ENCODE measurements at places on chromosomes 6 and 20. TPM values are rescaled to one million over a fixed set of nuclear protein-coding genes. Genes with fewer than 3 reads are reported as not detected.

PRL gene
- not detected for total RNA-seq

GPR63 gene
- 0.94 TPM for total RNA-seq

EPB41L2 gene
- 58.0 TPM for total RNA-seq

FOXA2 gene
- not detected for total RNA-seq

DNA sequence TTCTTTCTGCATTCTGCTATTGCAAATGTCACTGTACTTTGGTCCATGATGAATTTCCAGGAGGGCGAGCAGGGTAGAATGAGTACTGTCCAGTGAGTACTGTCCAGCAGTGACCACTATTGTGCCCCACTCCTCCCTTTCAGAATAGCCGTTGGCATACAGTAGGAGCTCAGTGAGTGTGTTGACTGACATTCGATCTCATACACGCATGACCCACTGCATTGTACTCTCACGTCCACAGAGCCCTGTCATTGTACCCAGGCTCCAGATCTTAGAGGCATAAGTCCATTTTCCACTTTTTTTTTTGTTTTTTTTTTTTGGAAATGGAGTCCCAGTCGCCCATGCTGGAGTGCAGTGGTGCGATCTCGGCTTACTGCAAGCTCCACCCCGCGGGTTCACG is 8.2 kb downstream of the DYNLRB1 start:
- DNase-seq, result no peak

DNA sequence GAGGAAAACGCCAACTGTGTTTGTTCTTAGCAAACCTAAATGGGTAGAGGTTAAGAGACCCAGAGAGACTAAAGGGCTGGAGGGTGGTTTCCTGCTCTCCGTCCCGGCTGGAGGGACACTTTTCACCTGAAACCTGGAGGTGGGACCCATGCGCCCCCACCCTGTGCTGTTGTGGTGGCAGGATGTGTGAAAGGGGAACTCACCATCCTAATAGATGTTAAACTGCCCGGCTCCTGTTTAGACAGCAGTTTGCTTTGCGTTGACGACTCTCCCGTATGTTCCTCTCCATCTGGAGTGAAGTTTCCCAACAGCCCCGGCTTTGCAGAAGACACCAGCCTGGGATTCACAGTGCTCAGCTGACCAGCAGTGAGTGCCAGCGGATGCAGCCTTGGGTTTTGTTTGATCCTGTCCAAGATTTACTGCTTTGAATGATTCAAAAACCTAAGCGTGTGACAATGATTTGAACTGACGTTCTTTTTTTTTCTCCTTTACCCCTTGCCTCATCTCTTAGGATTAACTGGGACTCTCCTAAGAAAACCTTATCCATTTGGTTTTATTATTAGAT is 66.0 kb downstream of the CDH4 start:
- DNase-seq, result no peak

DNA sequence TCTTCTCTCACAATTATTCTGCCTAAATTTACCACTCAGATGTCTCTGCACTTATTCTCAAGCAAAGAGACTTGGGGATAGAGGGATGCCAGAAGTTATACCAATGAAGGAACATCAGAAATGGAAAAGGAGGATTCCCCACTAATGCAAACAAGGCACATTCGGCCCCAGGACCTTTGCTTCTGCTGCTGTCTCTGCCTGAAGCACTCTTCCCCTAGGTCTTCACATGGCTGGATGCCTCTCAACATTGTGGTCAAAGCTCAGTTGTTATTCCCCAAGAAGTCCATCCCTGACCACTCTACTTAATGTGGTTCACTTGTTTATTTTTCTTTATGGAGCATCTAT is 508.7 kb downstream of the DOK5 start:
- DNase-seq, result no peak

DNA sequence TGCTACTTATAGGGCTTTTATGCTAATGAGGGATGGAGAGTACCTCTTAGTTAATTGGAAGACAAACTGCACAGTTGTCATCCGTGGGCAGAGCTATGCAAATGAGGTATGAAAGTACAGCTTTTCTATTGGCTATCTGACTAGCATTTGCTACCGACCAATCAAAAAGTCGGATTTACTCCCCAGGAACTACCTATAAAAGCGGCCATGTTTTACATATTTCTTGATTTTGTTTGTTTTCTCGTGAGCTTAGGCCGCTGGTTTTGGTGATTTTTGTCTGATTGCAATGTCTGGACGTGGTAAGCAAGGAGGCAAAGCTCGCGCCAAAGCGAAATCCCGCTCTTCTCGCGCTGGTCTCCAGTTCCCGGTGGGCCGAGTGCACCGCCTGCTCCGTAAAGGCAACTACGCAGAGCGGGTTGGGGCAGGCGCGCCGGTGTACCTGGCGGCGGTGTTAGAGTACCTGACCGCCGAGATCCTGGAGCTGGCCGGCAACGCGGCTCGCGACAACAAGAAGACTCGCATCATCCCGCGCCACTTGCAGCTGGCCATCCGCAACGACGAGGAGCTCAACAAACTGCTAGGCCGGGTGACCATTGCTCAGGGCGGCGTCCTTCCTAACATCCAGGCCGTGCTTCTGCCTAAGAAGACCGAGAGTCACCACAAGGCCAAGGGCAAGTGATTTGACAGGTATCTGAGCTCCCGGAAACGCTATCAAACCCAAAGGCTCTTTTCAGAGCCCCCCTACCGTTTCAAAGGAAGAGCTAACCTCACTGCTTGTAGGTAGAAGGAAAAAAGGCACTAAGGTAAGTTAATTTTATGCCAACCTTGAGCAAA is 36.9 kb downstream of the HFE start:
- DNase-seq, result peak; percentile 72

DNA sequence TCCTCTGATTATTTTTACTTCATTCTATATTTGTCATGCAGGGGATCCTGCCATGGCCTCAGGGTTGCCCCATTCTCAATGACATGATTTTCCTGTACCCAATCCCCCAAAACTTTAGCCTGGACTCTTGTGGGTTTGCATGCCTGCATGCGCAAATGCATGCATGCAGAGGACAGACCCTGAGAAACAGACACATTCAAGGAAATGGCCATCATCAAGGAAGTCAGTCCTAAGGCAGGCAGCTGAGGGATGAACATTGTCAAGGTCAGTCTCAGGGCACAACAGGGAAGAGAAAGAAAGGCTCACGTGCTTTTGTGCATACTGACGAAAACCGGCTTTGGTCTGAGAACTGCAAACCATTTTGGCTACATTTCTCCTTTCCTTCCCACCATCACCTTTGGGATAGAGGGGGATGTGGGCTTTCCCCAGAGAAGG is 13.1 kb downstream of the NEDD9 start:
- DNase-seq, result no peak

- no peak for DNase-seq
These were observed 23.9 kb downstream of the PDE7B start for GRCh38 chr6:135875446-135875845.

DNA sequence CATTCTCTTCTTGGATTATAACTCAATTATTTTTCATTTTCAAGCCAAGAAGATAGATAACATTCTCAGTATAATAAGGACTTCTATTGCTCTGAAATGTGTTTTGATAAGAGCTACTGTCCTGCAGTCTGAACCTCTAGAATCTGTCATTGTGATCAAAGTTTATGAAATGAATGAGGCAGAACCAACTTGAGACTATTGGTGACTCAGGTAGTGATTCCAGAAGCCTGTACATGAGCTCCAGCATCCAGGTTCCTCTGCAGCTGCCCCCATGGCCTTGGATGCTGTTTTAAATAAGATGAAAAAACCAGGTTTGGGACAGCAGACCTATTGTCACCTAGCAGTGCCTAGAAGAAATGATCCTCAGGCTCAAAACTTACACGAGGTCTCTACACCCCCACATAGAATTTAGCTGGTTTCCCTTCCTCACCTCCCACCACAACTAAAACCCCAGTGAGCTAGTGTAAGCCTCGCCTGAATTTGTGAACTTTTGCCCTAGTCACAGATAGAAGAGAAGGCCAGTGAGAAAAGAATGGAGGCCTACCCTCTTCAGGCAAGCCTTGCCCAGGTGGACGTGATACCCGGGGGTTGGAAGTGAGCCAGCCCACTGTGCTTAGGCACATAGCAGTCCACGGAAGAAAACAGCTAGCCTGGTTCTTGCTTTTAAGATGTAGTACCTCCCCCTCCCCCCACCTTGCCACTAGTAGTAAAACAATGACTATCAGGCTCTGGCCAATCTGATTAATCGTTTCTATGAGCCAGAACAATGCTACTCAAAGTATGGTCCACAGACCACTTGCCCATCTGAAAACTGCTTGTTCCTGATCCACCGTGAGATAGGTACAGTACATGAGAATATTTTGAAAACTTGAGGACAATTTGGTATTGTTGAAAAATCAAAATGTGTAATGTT is 73.0 kb upstream of the SYNJ2 start:
- DNase-seq, result no peak

GRCh38 chr6:100467129-100468015 is 2.7 kb upstream of the SIM1 start:
- DNase-seq, result no peak

GRCh38 chr6:22113026-22113766 is 183.6 kb downstream of the PRL start:
- DNase-seq, result no peak

- DNase-seq, result no peak
These were observed 23.3 kb upstream of the BCAS1 start for GRCh38 chr20:54093423-54094267.

- DNase-seq, result no peak
These were observed 34.7 kb downstream of the VEGFA start for GRCh38 chr6:43804550-43805223.

All from esophagus squamous epithelium (tissue), 5 donors.